ENCODE measurements at places on chromosomes 11 and 22. TPM values are rescaled to one million over a fixed set of nuclear protein-coding genes. Genes with fewer than 3 reads are reported as not detected.

Gene PPME1
- 126 TPM for polyA plus RNA-seq

Gene NFAM1
- 1.4 TPM for polyA plus RNA-seq

Gene TSGA10IP
- not detected for polyA plus RNA-seq

Gene CABP4
- 4.8 TPM for polyA plus RNA-seq

Gene SLC29A2
- polyA plus RNA-seq = 4.8 TPM

Gene PRG3
- polyA plus RNA-seq = not detected

Gene B4GALNT4
- 40.5 TPM for polyA plus RNA-seq

All from brain (organoid and tissue), 16 donors.